ENCODE measurements at places on chromosomes 5 and 9.

GRCh38 chr5:52983731-52984636 lies 5.2 kb upstream of the ITGA2 start:
- DNase-seq = no peak

- DNase-seq = no peak
Measured at GRCh38 chr9:135255033-135255840, 167.8 kb downstream of the OLFM1 start.

DNA sequence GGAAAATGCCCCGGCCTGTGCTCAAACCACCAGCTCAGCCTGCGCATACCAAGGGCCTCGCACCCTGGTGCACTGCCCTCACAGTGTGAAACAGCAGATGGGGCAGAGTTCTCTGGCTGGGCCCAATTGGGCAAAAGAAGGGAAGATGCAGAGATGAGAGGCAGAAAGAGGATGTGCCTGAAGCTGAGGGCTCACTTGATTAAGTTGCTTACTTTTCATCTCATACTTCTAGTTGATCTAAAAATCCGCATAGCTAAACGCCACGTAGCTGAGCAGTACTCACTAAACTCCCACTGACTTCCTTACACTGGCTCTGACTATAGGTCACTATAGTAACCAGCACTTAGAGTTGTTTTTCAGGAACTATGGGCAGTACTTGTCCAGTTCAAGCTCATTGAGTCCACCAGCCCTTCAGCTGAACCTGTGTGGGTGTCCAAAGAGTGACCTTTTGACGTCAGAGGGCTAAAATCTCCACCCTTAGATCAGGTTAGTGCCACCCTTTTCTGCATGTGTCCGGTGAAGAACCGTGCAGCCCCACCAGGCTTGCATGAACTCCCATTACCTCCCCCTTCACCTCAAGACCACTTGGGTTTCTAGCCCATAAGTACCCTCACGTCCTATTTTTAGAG lies 215.2 kb downstream of the AUH start:
- no peak for DNase-seq

DNA sequence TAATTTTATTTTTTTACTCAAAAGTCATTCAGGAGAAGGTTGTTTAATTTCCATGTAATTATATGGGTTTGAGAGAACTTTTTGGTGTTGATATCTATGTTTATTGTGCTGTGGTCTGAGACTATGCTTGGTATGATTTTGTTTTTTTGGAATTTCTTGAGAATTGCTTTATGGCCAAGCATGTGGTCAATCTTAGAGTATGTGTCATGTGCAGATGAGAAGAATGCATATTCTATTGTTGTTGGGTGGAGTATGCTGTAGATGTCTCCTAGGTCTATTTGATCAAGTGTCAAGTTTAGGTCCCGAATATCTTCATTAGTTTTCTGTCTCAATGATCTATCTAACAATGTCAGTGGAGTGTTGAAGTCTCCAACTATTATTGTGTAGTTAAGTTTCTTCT lies 134.9 kb downstream of the HMHB1 start:
- DNase-seq = no peak

DNA sequence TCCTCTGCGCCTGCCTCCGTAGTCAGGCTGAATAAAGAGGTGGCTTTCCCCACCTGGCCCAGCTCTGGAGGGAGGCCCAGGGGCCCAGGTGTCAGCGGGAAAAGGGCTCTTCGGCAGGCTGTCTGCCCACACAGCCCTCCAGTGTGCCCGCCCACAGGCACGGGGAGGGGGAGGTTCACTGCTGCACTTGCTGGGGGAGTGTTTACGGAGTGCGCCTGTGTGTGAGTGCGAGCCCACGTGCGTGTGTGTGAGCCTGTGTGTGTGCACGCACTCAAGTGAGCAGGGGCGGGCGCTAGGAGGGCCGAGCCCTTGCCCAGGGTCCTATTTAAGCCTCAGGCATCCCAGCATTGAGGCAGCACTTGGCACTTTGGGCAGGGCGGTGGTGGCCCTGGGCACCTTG lies 10.9 kb downstream of the DNLZ start:
- DNase-seq = no peak

GRCh38 chr9:131660466-131661405 lies 79.1 kb downstream of the RAPGEF1 start:
- no peak for DNase-seq
